Epithelial cell of esophagus (primary cell): ENCODE measurements at places on chromosomes 12 and 14.

GRCh38 chr12:10147714-10148403, 17.9 kb upstream of the CLEC7A start:
- DNase-seq = no peak

DNA sequence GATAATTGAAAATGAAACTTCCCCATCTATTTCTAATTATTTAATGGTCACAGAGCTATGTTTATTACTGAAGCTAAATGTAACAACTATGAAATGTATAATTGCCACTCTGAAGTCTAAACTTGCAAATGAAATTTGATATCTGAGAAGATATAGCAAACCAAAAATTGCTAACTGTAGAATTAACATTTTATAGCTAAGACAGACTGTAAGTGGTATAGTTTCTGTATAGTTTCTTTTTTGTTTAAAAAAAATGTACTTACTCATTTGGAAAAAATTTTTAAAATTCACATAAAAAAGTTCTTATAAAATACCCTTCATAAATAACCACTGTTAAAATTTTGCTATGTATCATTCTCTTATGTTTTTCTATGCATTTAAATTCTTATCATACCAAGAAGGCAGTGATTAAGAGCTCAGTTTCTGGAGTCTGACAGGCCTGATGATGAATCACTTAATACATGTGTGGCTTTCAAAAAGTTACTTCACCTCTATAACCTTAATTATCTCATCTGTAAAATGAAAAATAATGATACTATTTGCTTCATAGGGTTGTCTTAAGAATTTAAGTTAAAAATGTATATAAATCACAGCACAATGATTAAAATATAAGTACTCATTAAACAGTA, 214.7 kb upstream of the GARIN2 start:
- DNase-seq = peak; percentile 70

DNA sequence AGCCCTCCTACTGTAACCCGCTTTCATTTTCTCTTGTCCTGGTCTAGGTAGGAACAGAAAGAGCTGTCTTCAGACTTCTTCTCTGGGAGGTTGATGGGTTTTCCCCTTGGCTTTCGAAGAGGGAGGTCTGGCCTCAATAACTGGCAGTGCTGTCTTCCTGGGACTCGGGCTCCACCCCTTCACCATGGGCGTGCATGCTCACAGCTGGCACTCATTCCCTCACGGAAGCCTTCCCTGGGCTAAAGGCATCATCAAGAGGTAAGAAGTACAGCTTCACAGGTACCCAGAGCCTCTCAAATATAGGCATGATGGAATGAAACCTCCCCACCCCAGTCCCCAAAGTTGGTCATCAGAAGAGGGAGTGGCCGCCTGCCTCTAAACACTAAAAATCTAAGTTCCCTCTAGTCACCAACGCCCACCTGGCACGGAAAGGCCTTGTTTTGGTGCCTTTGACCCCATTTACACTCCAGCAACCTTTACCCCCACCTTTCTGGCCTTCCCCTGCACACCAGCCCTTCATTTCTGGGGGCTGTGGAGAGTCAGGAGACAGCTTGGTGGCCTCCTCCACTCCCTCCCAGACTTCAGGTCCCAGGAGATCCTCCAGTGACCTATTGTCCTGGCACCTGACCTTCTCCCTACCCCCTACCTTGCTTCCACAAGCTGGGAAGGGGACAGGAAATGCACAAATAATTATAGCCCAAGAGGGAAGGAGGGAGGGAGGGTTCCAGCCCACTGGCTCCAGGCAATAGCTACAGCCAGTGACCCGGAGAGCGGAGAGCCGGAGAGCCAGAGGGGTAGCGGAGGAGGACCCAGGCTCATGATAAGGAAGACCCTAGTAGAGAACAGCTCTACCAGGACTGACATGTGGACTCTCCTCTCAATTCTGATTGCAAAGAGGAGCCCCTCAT, 2.8 kb downstream of the RAPGEF3 start:
- no peak for DNase-seq

DNA sequence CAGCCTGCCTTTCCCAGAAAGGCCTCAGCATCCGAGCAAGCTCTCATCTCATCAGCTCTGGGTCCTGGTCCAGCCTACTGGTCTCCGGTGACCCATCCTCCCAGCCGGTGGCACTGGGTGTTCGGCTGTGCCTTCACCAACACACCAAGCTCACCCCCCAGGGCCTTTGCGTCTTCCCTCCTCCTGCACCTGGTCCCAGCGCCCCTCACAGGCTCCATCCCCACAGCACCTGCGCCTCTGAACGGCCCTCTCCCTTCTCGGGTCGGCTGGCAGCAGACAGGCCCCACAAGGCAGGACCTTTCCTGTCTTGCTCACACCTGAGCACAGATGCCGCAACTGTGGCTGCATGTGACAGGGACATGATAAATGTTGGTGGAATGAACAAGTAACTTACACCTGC, 13.1 kb downstream of the P2RX2 start:
- DNase-seq = no peak

DNA sequence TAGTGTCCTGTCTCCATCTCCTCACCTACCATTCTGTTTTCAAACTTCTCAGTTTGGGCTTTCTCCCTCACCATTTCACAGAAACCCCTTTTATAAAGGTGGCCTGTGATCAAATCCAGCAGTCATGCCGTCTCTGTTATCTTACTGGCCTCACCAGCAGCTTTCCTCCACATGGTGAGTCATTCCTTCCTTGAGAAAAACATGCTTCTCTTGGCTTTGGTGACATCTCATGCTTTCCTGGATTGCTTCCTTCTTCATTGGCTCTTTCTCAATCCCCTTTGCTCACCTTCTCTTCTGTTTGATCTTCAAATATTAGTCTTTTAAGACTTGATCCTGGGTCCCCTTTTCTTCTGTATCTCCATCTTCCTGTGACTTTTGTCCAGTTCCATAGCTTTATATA, 164.9 kb downstream of the ANO4 start:
- DNase-seq = peak; percentile 62
